ENCODE measurements at places on chromosomes 3 and 15.

DNA sequence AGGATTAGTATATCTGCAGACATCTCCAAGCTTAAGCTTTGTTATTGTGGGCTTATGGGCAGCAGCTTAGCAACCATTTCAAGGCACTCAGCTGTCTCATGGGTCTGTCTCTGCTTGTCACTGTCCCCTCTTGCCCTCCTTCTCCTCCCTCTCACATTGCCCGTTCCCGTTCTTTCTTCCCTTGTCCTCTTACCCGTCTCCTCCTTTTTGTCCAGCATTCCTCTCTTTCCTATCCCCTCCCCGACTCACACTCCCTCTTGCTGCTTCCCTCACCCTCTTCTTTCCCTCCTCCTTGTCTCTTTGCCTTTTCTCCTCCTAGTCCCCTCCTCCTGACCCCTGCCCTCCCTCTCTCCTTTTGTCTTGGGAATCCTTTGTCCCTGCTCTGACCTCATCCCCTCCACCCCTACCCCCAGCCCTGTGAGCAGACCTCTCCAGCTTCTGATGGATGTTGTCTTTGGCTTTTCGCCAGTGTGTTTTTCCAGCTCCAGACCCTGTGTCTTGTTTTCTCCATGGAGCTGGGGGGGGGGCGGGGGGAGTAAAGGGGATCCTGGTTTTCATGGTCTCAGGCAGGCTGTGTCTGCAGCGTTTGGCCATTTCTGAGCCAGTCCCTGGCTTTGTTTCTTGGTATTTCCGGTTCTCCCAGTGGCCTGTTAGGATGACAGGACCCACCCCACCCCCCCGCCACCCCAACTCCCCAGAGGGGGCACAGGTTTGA, 47.9 kb upstream of the TRAK1 start:
- DNase-seq, result no peak

DNA sequence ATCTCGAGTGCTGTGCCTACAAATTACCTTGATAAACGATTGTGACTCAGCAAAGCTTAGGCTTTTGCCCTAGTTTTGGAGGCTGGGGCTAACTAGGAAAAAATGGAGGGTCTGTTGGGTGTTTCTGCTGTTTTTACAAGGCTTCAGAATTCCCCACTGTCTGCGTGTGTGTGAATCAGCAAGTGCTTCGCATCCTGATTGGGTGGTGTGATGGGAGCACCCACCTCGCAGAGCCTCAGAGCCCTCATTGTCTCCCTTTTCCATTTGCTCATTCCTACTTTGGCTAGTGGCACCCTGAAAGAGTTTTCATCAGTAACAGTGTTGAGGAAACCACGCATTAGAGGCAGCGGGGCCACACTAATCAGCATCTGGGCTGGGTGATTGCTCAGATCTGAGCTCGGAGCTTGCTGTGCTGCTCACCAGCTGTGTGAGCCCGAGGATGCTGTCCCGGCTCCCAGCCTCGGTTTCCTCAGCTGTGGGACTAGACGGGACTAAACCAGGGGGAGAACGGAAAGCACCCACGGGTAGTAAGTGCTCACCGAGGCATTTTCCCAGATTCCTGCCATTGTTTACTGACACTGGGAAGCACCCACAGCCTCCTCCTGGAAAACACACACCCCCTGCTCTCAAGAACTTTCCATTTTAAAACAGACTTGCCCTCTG, 40.6 kb downstream of the GOLGA8S start:
- DNase-seq, result no peak

- DNase-seq, result no peak
Observed at GRCh38 chr3:51340013-51340829, 44.9 kb upstream of the MANF start.

- no peak for DNase-seq
Observed at GRCh38 chr3:52986049-52986448, 59.8 kb downstream of the SFMBT1 start.

- no peak for DNase-seq
Observed at GRCh38 chr3:72818092-72818773, 30.0 kb downstream of the SHQ1 start.

GRCh38 chr3:117019082-117019713, 309.6 kb downstream of the TUSC7 start:
- DNase-seq, result no peak

DNA sequence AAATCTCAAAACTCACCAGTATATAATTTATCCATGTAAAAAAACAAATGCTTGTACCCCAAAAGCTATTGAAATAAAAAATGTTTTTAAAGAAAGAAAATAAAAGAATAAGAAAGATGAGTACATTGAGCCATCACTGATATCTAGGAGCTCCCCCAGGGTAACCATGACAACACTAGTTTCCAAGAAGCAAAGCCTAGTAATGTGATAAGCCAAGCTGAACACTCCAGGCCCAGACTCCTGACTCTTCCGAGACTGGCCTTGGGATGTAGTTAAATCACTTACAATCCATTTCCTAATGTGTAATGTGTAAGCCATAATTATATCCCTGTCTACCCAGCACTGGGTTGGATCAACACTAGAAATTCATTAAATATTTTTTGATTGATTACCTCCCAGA, 21.1 kb upstream of the ATP8B4 start:
- no peak for DNase-seq
